ENCODE measurements at places on chromosomes 12 and 14.

DNA sequence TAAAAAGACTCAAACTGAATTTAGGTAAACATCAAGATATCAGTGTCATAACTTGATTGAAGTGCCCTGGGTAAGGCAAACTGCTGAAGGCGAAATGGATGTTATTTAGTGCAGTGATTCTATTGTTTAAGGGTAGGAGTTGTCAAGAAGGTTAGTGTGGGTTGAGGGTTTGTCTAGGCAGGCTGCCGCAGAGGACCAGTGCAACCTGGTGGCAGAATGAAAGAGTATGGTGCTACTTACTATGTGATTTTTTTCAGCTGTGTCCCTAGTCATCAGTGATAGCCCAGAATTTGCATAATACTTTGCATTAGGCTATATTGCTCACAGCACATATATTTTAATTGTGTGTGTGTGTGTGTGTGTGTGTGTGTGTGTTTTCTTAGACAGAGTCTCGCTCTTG lies 1127.0 kb downstream of the GALC start:
- no peak for DNase-seq

GRCh38 chr12:91009319-91009950 lies 4.7 kb upstream of the EPYC start:
- no peak for DNase-seq

- DNase-seq, result no peak
These were observed 42.9 kb downstream of the P2RX4 start for GRCh38 chr12:121252712-121253345.

GRCh38 chr12:4287325-4288211 lies 14.0 kb downstream of the CCND2 start:
- no peak for DNase-seq

- no peak for DNase-seq
These were observed 91.8 kb downstream of the RGS6 start for GRCh38 chr14:72024043-72024407.

GRCh38 chr12:108822497-108823205 lies 34.7 kb downstream of the SSH1 start:
- DNase-seq, result no peak

DNA sequence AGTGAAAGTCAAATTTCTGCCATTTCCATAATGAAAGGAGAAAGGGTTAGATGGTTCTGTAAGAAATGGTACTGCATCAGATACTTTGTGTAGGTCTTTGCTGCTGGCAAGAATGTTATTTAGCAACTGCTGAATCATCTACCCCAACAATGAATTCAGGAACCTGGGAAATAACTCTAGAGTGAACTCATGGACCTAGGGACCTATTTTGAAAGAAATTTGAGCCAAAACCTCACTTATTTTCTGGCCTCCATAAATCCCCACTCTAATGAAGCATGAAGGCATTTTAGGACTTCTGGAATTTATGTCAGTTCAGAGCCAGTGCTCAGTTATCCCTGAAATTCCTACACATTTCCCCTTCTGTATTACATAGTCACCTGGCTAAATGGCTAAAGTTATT lies 50.9 kb upstream of the CPNE8 start:
- DNase-seq, result no peak

- no peak for DNase-seq
These were observed 71.6 kb downstream of the DCAF5 start for GRCh38 chr14:69081271-69081670.

DNA sequence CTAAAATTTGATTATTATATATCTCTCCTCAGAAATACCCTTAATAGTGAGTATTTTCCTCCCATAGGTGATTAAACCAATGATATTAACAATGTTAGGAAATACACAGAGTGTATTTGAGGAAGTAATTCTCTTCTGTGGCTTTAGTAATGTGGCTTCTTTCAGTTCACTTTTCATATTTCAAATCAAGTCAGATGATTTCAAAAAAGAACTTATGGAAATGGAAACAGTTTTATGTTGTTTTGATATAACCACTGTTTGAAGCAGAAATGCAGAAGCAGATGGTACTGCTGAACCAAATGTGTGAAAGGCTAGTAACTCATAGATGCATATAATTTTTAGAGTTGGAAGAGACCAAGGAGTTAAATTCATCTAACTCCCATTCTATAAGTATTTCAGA lies 1.9 kb upstream of the GPR33 start:
- DNase-seq, result no peak

DNA sequence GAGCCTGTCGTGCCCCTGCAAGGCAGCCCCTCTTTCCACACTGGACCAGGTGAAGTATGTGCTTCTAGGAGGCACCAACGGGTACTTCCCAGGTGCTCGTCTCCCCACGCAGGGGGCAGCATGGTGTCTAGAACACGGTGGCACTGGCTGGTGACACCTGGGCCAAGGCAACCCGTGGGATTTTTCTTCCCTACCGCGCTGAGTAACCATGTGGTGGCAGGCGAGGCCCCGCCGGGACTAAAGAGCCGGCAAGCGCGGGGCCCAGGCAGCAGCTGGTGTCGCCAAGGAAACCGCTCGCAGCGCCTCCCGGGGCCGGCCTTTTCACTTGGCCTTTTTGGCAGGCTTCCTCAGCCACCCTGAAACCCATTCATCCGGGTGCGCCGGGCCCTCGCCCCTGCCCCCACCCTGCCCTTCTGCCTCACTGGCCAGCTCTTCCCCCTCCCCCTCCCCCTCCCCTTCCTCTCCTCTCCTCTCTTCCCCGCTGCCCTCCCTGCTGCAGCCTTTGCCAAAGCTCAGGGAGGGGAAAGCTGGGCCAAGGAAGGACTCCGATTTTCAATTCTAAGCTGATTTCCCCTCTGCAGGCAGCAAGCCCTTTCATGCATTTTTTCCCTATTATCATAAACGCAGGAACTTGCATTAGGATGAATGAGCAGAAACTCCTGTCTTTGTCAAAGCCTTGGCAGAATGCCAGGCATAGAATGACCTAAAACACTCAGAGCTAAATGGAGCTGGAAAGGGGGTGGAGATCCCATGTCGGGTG lies 81.2 kb downstream of the IRF2BPL start:
- peak; percentile 74 for DNase-seq

GRCh38 chr12:12745576-12746211 lies 28.5 kb downstream of the CDKN1B start:
- no peak for DNase-seq

- DNase-seq, result no peak
These were observed 350.7 kb downstream of the TMEM132D start for GRCh38 chr12:129552996-129553750.

Data from memory B cell (primary cell).